Kidney (tissue), 22 donors: ENCODE measurements at places on chromosomes 3 and 15. TPM values are rescaled to one million over a fixed set of nuclear protein-coding genes. Genes with fewer than 3 reads are reported as not detected.

Gene BNC1
- 0.38 TPM for total RNA-seq

Gene GOLGA8Q
- 1.6 TPM for total RNA-seq

Gene ACTRT3
- total RNA-seq, result 2.9 TPM

Gene GUCA1C
- not detected for total RNA-seq

Gene GXYLT2
- total RNA-seq, result 3.8 TPM

Gene REC114
- not detected for total RNA-seq

Gene UTS2B
- total RNA-seq, result 0.41 TPM

Gene GOLGA6B
- not detected for total RNA-seq

Gene TRIM42
- total RNA-seq, result not detected

Gene BCL2A1
- total RNA-seq, result 2.4 TPM

Gene TRPM1
- not detected for total RNA-seq
